Smooth muscle cell of the brain vasculature (primary cell): ENCODE measurements at places on chromosomes 12 and 14.

DNA sequence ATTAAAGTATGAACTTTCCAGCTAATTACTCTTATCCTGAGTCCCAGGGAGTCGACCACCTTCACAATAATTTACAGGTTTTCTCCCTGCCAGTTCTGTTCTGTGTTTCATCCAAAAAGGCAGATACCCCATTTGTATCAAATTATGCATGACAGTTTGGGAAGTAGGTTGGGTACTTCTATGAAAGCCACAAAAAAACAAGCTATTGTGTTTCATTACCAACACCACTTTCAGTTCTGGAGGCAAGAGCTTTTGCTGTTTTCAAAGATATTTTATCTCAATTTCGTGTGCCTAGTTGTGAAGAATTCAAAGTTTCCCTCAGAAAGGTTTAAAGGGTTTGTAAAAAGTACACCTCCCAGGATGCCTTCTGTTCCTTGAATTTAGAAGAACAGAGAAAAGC lies 557.4 kb downstream of the FLRT2 start:
- DNase-seq = no peak

- DNase-seq = no peak
These were observed 9.2 kb upstream of the DHRS2 start for GRCh38 chr14:23626946-23627345.

GRCh38 chr14:55451950-55452349 lies 11.5 kb upstream of the TBPL2 start:
- no peak for DNase-seq

DNA sequence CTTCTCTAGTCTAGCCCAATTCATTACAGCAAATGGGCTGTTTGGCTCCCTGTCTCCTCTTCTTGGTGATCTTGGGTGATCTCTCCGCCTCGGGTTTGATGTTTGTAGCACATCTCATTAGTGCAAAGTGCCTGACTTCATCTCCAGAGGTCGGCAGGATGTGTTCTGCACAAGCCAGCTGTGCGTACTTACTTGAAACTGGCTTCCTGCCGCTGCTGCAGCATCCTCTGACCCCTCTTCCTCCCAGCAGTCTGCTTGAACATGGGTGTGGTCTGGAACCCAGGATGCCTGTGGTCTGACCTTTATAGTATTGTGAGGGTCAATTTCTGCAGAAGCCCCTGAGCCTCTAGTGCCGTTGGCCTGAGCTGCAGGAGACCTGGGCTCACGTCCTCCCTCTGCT lies 99.2 kb downstream of the BEGAIN start:
- DNase-seq = no peak

- DNase-seq = no peak
These were observed 73.4 kb upstream of the EEA1 start for GRCh38 chr12:93002293-93003054.

DNA sequence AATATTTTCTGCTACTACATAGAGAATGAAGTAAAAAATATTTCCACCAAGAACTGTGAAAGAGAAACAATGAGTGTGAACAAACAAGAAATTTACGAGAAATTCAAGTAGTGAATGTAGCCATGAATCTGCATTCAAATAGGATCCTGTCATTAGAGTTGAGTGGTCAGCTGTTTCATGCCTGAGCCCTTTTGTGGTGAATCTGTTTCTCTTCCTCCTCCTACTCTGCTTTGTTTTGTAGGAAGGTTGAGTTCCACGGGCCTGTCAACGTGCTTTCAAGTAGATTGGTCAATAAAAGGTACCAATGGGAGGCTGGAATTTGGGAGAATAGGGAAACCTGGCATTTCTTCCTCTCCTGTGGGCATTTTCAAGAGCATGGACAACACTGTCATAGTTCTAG lies 1749.6 kb upstream of the FLRT2 start:
- DNase-seq = no peak

DNA sequence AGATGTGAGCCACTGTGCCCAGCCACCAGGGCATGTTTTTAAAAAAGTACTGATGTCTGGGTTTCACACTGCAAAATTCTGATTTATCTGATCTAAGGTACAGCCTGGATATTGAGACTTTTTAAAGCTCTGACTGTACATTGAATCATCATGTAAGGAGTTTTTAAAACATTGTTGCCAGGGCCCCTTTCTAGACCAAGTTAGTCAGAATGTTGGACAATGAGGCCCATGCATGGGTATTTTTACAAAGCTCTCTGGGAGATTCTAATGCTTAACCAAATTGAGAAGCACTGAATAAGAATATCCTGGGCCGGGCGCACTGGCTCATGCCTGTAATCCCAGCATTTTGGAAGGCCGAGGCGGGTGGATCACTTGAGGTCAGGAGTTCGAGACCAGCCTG lies 16.7 kb downstream of the TMEM19 start:
- DNase-seq = no peak

- DNase-seq = no peak
These were observed 115.4 kb downstream of the ETV6 start for GRCh38 chr12:11764837-11765236.

DNA sequence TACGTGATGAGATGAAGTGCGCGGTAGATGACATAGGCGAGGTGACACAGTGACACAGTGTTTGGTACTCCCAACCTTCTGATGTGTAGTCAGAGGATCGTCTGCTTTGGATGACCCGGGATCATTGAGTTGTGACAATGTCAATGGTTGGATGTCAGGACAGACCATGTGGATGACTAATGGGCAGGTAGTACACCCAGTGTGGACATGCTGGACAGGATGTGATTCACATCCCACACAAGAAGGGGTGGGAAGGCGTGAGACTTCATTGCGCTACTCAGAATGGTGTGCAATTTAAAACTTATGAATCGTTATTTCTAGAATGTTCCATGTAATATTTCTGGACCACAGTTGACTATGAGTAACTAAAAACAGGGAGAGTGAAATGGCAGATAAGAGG lies 23.8 kb downstream of the MAP3K9 start:
- no peak for DNase-seq

GRCh38 chr14:100341301-100342031 lies 18.3 kb downstream of the SLC25A47 start:
- peak; percentile 54 for DNase-seq

DNA sequence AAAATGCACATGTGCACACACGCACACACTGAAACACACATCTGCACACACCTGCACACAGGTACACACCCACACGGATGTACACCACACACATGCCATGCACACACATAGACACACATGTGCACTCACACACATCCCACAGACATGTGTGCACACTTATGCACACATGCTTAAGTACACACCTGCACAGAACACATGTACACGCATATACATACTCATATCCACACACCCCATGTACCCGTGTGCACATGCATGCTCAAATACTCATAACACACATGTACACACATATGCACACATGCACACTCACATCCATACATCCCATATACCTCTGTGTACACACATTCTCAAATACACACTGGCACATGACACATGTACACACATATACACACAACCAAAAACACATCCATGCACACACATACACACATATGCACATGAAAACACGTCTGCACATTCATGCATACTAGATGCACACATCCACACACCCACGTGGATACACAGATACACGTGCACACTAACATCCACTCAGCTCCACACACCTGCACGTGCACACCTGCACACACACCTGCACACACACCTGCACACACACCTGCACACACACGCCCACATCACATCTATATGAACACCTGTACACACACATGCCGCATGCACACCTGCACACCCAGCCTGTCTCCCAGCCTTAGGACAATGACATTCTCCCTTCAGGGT lies 336.7 kb downstream of the ADGRD1 start:
- no peak for DNase-seq
